Stimulated activated CD4-positive, alpha-beta T cell treated with anti-CD3 and anti-CD28 coated beads, Interleukin-1b, Interleukin-23, amount 100 ng/mL, for 24 hours (primary cell): ENCODE measurements at places on chromosomes 6 and 20.

DNA sequence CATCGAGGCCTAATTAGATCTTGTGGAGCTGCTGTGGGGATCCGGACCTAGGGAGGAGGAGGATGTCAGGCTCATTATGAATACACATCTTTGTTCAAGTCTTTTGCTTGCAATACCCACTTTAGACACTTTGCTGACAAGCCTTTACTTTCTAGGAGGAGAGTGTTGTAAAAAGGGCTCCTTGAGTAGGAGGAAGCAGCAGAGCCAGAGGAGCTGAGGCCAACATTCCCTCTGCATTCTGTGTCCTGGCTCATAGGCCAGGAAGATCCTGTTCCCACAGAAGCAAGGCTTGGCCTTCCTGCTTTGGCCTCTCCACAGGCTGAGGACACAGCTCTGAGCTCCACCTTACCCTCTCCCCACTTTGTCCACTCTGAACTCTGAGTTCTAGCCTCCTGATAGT, 67.1 kb downstream of the TPD52L1 start:
- no peak for DNase-seq

DNA sequence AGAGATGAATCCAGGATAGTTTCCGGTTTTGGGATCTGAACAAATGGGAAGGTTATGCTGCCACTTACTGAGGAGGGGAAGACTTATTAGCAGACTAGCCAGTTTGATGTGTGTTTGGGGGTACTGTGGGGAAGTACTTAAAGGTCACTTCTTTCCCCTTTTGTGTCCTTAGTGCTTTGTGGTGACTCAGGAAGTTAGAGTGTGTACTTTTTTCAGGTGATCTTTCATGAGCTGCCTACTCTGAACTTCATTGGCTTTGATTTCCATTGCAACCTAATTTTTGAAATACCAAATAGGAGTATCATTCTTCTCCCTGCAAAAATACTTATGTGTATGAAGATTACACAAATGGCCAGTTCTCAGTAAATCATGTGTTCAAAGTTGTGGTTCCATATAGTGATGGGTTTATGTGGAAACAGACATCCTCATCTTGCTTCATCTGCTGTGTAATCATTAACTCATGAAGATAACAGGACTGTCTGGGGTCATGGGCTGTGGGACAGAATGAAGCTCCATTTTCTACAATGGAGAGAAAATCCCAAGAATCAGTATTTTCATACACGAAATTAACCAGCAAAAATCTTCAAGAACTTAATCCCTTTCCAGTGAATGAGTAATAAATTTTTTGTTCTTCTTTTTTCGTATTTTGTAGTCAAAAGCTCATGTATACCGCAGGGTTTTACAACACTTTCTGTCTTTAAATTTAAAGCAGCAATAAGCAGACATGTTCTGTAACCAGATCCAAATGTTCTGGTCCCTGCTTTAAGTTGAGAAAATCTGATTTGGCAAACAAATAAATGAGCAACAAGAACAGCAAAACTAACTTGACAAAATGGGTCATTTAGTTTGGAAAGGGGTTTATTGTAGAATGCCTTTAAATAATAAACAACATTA, 272.2 kb upstream of the FLRT3 start:
- no peak for DNase-seq

DNA sequence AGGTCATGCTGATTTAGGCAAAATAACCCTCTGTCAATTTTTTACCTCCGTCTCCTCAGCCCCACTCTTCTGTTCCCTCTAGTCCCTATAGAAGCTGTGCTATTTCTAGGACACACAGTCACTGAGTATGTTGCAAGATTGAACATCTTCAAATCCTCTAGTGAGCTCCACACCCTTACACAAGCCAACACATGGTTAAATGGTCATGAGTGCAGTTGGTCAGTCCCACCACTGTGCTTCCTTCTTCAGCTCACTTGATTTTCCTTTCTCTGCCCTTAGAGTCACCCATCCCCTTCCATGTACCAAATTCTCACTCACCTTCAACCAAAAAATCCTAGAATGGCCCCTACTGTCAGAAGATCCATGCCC, 48.2 kb upstream of the F13A1 start:
- no peak for DNase-seq

DNA sequence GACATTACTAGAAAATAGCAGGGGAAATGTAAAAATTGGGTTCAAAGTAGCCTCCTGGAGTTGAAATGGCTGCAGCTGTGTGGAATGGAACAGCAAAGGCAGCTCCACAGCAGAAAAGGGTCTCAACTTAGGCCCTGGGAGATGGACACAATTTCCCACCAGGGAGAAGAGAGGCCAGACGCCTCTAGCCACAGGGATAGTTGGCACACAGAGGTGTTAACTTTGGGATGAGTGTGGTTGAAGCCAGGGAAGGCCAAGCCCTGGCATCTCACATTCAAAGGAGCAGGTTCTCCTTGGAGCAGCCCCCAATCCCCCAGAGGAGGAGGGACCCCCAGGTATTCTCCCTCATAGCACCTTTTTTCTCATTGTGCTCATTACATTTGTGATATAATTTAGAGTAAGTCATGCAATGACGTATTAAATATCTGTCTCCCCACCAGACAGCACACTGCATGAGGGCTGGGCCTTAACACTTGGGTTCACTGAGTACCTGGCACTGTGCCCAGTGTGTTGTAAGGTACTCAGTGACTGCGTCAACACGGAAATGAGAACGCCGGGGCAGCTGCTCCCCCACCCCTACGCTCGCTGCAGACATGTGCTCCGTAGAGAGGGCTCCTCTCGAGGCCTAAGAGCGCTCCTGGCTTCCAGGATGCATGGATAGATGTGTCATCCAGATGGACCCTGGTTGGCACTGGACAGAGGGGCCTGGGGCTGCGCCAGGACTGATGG, 76.0 kb upstream of the CD93 start:
- DNase-seq = no peak

- DNase-seq = no peak
These were observed 66.7 kb downstream of the MOCS1 start for GRCh38 chr6:39867592-39867991.

GRCh38 chr6:107827541-107827940, 3.4 kb upstream of the SCML4 start:
- DNase-seq = no peak

- DNase-seq = no peak
These were observed 51.0 kb upstream of the SENP6 start for GRCh38 chr6:75550544-75551167.
